ENCODE measurements at places on chromosomes 4 and X.
A peak's percentile ranks its signal among the peaks of the same experiment; 100 is the strongest.

- peak; percentile 36 for ATAC-seq
These were observed 9.9 kb downstream of the OGT start for GRCh38 chrX:71542825-71543224.

- ATAC-seq, result no peak
These were observed 270.8 kb downstream of the FSTL5 start for GRCh38 chr4:161892951-161893350.

- ATAC-seq, result peak; percentile 77
These were observed 102.0 kb downstream of the PTTG2 start for GRCh38 chr4:38062088-38062775.

DNA sequence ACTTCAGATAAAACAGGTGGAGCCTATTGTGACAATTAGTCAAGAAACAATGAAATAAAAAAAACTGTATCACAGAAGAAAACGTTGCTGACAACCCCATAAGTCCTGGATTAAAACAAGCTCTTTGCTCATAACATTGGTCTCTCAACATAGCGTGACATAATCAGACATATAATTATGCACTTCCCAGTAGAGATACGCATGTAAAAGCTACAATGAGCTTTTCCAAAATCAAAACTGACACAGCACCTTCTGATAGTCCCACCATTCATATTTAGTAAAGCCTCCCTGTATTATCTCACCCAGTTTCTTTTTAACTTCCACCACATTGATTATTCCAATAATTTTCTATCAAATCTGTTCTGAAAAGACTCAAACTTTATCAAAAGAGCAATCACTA lies 372.1 kb upstream of the SMIM31 start:
- no peak for ATAC-seq

DNA sequence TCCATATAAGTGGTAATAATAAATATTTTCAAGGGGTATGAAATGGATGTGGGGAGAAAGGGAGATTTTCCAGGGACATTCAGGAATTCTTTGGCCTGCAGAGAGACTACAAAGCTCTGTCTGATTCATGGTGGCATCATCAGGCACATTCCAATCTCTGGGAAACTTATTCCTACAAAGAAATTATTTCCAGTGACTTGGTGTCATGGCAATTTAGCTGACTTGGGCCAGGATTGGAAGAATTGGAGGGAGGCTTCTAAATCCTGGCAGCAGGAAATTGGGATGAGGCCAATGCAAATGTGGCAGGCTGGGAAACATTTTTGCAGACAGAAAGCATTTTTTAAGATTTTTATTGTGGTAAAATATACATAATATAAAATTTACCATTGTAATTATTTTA lies 204.6 kb downstream of the RTL9 start:
- ATAC-seq, result no peak

All from SK-N-SH treated with all-trans-retinoic acid at 6 μM for 48 hours (cell line).